OCI-M1 (cell line): ENCODE measurements at places on chromosomes 3 and 15.
A peak's percentile ranks its signal among the peaks of the same experiment; 100 is the strongest.

DNA sequence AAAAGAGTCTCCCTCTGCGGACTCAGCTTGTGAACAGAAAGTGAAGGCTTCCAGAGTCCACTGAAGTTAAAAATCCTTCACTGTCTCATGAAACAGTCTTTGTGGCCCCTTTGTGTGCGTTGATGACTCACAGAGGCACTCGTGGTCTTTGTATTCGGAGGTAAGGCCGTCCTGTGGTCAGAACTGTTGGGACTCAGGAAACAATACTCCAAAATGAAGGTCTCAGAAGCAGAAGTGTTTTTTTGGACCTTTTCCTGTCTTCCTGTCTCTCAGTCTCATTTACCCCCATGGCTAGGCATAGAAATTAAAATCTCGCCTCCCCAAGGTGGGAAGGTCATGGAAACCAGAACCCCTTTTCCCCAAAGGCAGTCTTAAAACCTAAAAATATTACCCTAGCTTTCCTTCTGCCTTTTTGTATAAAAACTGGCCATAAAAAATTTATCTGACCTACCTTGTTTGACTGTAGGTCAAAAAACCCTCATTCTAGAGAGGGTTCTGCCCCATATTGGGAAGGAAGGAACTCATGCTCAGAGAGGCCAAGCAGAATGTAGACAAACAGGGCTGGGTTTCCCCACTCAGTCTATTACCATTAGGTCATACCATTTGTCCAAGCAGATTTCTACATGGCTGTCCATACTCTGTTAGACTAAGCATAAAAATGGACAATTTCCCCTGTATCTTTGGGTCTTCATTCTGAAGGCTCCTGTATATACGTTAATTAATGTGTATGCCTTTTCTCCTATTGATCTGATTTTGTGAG lies 19.1 kb upstream of the EPB42 start:
- DNase-seq = peak; percentile 53

- peak; percentile 57 for DNase-seq
Measured at GRCh38 chr3:40679290-40679689, 154.5 kb downstream of the ZNF621 start.

GRCh38 chr15:49946681-49947080 lies 172.4 kb downstream of the ATP8B4 start:
- DNase-seq = no peak

DNA sequence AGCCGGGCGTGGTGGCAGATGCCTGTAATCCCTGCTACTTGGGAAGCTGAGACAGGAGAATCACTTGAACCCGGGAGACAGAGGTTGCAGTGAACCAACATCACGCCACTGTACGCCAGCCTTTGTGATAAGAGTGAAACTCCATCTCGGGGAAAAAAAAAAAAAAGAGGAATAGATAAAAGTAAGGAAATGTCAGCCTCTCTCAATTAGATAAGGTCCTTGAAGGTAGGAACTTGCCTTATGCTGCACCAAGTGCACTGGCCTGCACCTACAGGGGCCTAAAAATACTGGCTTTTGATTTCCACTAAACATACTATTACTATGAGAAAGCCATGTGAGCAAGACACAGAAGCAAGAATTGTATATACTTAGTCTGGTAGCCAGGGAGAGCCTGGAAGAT lies 7.1 kb downstream of the RAF1 start:
- no peak for DNase-seq
